Gastrocnemius medialis (tissue), 4 donors: ENCODE measurements at places on chromosomes 12 and 14. TPM values are rescaled to one million over a fixed set of nuclear protein-coding genes. Genes with fewer than 3 reads are reported as not detected.
A peak's percentile ranks its signal among the peaks of the same experiment; 100 is the strongest.

The ERGIC2 gene
- total RNA-seq: 46.5 TPM

The GLIPR1L1 gene
- total RNA-seq: not detected

The CLEC12A gene
- total RNA-seq: not detected

- H3K4me3 ChIP-seq: no peak overlapping the region
- H3K36me3 ChIP-seq: no peaks in the 10 kb centered on the region
- peak overlapping the region; percentile 72 for H3K27ac ChIP-seq
- DNase-seq: no peak
- H3K27me3 ChIP-seq: no peaks in the 10 kb centered on the region
- H3K4me1 ChIP-seq: peaks cover 73% of the 10 kb centered on the region
These were observed 32.9 kb downstream of the MED13L start for GRCh38 chr12:116244474-116245090.

- no peak overlapping the region for H3K4me3 ChIP-seq
- peak overlapping the region; percentile 94 for H3K27ac ChIP-seq
- peaks cover 35% of the 10 kb centered on the region for H3K4me1 ChIP-seq
- H3K36me3 ChIP-seq: no peaks in the 10 kb centered on the region
These were observed 69.9 kb downstream of the ARL6IP4 start for GRCh38 chr12:123050331-123050831.

The RCOR1 gene
- 10.0 TPM for total RNA-seq

GRCh38 chr12:119204131-119204530 is 25.4 kb downstream of the HSPB8 start:
- H3K4me1 ChIP-seq: peaks cover 36% of the 10 kb centered on the region
- H3K27ac ChIP-seq: peak overlapping the region; percentile 63

The C3AR1 gene
- total RNA-seq: 4.7 TPM

The SLC5A8 gene
- not detected for total RNA-seq

- H3K27me3 ChIP-seq: no peaks in the 10 kb centered on the region
- no peak overlapping the region for H3K27ac ChIP-seq
- no peaks in the 10 kb centered on the region for H3K36me3 ChIP-seq
- DNase-seq: no peak
These were observed 91.9 kb downstream of the SLC8A3 start for GRCh38 chr14:70096866-70097265.
